ENCODE measurements at places on chromosomes 5 and 9.

GRCh38 chr9:87405677-87406542 lies 91.8 kb upstream of the DAPK1 start:
- no peak for DNase-seq

DNA sequence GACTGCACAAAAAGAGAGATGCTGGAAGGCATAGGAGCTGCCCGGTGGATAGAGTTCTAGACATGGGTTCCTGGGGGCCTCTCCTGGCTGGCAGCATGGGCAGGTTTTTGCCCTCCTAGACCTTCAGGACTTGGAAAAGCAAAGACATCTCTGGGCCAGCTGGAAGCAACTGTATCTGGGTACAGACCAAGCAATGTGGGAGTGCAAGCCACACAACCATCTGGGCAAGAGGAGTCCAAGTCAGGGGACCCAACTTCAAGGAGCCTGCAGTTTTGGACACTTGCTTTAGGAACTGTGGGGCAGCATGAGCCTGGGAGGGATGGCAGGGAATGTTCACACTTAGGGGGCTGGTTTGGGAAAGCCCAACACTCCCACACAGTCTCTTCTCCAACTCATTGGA lies 323.3 kb downstream of the GADD45G start:
- no peak for DNase-seq

GRCh38 chr5:142358648-142359047 lies 33.8 kb upstream of the SPRY4 start:
- no peak for DNase-seq

DNA sequence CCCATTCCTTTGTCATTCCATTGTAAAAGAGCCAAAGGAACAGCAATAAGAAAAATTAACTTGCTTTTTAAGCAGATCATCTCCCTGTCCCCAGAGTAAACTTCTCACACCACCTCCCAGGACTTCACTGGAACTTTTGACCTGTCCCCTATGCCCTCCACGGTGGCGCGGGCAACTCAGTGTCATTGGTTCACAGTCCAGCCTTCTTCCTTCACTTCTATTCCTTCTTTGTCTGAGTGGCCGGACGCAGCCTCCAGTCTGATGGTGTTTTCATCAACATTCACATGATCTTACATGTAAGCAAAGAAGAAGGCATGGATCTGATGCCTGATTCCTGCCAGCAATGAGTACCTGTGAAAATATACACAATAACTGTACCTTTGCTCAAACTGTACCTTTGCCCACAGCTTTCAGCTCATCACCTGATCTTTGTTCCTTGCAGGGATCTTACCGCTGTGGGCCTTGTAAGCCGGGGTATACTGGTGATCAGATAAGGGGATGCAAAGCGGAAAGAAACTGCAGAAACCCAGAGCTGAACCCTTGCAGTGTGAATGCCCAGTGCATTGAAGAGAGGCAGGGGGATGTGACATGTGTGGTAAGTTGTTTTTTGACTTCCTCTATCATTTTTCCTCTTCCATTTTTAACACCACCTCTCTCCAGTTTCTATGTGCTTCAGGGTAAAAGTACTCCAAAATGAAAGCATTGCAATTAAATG lies 32.5 kb downstream of the THBS4 start:
- DNase-seq, result no peak

DNA sequence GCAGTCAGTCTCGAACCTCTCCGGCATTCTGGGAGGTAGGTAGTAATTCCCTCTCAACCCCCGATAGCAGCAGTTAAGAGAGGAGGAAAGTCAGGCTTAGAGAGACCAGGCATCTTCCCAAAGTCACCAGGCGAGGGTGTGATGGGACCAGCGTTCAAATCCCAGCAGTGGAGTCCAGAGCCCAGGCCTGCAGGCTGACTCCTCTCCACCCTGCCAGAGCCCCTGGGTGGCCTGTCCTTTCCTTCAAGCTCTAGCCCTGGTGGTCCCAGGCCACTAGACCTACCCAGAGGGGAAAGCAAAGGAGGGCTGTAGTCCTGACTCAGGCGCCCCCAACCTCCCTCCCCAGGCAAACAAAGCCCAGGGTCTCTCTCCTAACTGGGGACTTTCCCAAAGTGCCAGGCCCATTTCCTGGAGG lies 4.2 kb upstream of the NR5A1 start:
- DNase-seq, result no peak

DNA sequence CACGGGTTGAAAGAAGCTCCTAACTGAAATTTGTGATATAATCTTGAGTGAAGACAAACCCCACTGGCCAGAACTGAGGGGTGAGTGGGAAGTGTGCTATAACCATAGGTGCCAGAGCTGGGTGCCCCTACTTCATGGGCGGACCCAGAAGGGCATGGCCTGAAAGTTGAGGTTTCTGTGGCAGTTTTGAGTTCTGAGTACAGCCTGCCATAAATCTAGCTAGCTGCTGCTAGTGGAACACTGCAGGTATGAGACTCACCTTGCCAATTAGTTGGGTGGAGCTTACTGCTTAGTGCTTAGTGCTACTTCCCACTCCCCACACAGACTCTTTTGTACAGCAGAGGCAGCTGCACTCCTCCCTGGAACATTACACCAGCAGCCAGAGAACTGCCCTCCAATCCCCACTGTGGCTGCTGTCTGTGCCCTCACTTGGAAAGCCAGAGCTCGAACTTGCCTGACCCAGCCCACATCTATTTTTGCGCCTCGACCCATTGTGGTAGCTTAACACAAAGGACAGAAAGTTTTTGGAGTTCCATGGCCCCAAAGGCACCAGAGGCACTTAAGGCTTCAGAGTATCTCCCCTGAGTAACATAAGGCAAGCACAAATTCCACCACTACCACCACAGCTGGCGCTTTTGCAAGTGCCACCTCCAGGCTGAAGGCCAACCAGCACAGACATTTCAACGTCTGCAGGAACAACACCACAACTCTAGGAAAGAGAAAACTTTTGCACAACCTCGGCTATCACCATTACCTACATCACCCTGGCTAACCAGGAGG lies 27.1 kb upstream of the PTGER4 start:
- no peak for DNase-seq

DNA sequence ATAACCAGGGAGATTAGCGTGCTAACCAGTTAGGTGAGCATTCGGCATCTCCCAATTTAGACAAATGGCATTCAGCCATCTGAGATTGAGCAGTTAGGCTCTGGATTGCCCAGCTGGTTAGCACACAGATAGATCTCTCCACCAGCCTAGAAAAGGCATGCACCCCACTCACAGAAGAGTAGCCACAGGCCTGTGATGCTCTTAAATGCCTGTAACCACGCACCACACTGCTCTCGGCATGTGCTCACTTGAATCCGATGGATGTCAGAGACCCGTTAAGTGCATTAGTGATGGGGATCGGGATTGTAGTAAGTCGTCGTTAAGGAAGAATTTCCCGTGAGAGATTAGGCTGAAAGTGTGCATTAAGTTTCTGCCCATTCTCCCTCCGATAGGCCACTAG lies 23.0 kb downstream of the MARCHF6 start:
- no peak for DNase-seq

DNA sequence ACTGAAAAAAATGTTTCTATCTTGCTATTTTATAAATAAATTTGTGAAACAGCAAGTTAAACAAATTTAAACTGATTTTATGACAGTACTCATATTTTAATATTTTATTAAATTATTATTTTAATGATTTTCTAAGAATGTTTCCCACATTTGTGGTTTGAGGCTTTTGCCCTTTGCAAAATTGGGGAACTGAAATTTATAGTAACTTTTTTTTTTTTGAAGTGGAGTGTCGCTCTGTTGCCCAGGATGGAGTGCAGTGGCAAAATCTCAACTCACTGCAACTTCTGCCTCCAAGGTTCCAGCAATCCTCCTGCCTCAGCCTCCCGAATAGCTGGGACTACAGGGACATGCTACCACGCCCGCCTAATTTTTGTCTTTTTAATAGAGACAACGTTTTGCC lies 7.2 kb upstream of the ADGRV1 start:
- DNase-seq, result no peak

DNA sequence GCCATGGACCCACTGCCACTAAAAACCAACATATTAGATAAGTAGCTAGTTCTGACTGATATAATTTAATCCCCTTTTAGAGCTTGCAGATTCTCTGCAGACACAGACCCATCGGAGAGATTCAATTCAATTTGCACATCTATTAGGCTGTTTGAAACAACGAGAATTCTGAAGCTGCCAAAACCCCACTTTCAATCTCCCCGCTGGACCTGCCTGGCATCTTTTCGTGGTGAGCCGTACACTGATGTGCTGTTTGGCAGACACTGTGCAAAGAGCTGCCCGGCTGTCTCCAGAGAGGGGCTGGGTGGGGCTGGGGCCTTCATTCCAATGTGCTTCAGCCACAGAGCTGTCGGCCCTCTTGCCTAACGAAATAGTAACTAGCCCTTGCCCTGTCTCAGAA lies 42.1 kb upstream of the FAM240B start:
- no peak for DNase-seq

DNA sequence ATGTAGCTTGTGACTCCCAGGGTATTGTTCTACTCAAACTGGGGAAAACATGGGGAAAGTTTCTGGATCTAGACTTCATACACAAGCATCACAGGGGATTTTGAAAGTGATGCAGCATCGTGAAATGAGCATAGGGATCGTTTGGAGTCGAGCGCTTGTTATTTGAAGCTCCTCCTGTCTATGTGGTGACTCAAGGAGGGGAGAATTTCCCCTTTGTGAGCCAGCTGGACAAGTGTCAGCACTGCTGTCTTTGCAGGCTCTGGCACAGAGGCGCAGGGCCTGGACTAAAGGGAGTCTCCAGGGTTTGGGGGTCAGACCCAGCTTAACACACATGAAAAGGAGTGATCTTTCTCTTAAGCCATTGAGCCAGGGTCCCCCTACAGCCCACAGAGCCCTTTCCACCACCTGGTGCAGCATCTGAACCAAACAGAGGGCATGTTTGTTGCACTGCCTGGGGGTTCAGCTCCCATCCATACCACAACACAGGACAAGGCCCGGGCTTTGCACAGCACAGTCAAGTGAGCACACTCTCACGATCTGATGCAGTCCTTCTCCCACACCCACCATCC lies 51.0 kb downstream of the IRF1 start:
- no peak for DNase-seq

GRCh38 chr9:68560071-68560844 lies 19.6 kb upstream of the TMEM252 start:
- DNase-seq, result peak; percentile 21

DNA sequence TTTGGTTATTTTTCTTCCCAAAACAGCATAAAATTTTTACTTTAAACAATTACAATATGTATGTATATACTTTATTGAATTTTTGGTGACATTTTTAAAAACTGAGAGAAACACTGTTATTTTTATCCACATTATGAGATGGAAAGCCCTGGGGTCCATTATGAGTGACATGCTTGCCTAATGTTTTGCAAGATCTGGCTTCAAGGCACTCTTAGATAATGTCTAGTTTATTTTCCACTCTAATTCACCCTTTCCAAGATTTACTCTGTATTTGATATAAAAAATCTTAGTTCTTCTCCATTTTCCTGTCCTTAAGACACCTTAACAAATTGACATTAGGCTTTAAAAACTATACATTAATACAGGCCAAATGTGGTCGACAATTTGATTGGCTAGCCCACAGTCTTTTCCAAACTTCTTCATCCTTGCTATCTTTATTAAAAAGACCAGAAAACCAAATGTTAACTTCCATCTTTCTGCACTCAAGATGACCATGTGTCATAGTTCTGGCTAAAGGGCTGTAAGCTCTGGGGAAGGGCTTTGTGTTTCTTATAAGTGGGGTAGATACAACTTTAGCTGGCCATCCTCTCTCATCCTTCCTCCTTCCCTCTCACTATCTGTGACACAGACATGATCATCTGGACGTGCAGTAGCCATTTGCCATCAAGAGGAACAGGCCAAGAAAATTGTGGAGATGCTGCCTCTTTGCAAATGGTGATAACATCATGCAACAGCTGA lies 561.1 kb downstream of the PDE4D start:
- DNase-seq, result no peak

GRCh38 chr5:42855386-42855785 lies 43.7 kb upstream of the SELENOP start:
- DNase-seq, result no peak

- no peak for DNase-seq
Observed at GRCh38 chr9:116042321-116042720, 111.3 kb upstream of the PAPPA start.

DNA sequence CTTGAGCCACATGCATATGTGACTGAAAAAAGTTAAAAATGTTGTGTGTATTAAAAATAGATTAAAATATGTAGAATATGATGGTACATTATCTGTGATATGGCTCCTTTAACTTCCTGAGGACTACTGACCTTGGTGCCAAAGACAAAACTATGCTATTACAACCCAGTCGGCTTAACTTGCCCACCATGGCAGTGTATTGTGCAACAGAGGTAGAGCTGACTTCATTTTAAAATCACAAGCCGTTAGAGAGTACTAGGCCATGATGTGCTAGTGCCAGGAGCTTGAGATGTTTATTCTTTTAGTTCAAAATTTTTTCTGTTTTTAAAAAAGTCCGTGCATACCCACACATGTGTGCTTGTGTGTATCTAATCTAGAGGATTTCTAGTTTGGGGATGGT lies 46.3 kb downstream of the NAA35 start:
- DNase-seq, result no peak

DNA sequence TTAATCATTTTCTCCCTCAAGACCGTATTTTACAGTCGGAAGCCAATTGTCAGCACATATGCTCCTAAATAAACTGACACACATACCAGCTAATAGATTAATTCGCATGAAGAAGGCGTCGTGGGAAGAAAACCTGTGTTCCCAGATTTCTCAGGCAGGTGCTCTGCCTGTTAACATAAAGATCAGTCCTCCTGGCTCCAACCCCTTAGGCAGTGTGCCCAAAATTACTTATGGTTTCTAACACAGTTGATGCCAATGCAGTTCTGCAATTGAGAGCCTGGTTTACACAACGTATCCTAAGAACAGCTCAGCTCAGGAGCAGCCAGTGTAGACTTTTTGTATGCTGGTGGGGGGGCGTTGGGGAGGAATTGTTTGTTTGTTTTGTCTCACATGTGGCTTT lies 208.3 kb downstream of the ENC1 start:
- peak; percentile 91 for DNase-seq

DNA sequence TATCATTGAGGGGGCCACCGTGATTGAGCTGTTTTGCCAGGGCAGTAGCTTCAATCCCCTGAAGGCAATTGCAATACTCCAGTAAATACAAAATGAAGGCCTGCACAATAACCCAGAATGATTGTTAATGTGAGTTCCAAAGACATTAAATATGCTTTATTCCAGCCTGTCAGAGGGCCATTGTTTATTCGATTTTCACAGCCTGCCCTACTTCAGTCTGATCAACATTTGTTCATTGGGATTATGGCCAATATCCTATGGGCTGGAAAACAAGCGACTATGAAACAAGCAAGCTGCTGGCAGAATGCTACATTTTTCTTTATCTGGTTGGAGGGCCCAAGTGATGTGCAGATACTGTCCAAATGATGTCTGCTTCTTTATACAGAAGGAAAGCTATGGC lies 543.1 kb downstream of the TLE1 start:
- DNase-seq, result peak; percentile 2

DNA sequence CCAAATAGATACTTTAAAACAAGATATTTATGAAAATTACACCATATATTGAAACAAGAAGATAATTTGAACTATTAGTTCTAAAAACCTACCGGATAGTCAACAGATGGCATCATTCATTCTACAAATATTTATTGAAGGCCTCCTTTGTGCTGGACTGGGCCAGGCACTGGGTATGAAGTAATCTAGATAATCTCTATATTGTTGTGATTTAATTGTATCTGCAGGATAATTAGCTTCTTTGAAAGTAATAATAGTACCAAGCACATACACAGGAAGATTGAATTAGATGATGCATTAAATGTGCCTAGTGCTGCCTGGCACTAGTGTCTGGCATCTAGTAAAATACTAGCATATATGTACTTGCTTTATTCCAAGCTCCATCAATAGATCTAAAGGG lies 735.2 kb upstream of the DMAC1 start:
- no peak for DNase-seq

- no peak for DNase-seq
Observed at GRCh38 chr9:135582966-135583687, 21.6 kb downstream of the PAEP start.
